ENCODE measurements at places on chromosomes 3 and 15.

GRCh38 chr15:29514926-29515325, 245.3 kb upstream of the NSMCE3 start:
- DNase-seq: no peak

DNA sequence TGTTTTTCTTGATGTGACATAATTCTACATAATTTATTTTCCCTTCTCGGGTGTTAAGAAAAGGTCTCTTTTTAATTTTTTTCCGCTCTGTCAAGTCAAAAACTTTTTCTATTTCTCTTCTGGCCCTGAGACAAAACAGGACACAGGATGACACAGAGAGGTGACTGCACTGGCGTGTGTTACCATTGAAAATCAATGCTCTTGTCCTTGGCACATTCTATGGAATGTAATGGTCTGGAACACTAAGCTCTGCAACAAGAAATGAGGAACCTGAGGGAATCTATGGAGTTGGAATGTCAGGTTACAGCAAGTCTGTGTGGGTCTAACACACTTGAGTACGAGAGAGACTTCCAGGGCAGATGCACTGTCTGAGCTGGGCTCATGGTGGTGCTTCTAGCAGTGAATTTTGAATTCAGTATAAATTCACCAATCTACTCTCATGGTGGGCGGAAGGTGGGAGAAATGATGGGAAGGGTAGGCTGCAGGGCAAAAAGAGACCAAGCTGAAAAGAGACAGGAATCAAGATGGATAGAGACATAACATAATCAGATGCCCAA, 508.3 kb downstream of the TUSC7 start:
- DNase-seq: no peak

- DNase-seq: no peak
Observed at GRCh38 chr15:33059184-33059583, 135.3 kb downstream of the FMN1 start.

- no peak for DNase-seq
Observed at GRCh38 chr3:114447545-114447944, 153.7 kb downstream of the TIGIT start.

- no peak for DNase-seq
Observed at GRCh38 chr3:3066378-3066777, 43.8 kb downstream of the IL5RA start.

Data from activated CD4-positive, CD25-positive, alpha-beta regulatory T cell (primary cell).